ENCODE measurements at places on chromosomes 16 and 17.

GRCh38 chr16:47519546-47519945, 58.4 kb downstream of the PHKB start:
- DNase-seq = no peak

DNA sequence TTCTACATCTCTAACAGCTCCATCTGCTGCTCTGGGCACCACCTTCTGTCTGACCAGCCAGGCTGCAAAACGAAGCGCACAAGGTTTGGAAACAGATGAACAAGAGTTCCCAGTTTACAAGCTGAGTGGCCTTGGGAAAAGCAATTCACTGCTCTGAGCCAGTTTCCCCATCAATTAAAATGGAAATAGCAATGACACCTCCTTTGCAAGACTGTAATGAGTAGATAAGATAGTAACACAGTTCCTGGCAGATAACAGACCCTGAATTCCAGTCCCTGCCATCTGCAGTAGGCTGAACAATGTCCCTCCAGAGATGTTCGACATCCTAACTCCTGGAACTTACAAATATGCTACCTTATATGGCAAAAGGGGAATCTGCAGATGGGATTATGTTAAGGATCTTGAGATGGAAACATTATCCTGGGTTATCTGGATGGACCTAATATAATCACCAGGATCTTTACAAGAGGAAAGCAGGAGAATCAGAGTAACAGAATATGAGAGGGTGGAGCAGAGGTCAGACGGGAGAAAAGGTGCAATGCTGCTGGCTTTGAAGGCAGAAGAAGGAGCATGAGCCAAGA, 27.9 kb downstream of the CPPED1 start:
- no peak for DNase-seq

DNA sequence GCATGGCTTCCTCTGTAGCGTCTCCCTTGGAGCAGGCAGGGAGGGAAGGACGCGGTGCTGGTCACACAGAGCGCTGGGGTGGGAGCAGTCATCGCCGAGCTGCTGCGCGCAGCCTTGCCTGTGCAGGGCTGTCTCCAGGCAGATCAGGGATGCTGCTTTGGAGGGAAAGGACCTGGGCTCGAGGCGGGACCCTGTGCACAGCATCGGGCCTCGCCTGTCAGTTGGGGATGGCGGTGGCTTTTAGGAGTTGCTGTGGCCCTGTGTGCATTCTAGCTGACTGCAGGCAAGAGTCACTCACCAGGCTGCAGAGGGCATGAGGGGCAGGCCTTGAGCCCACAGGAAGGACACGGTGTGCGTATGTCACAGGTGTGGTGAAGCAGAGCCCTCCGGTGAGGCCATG, 10.1 kb downstream of the ACSF3 start:
- no peak for DNase-seq

GRCh38 chr17:57136355-57136754, 51.3 kb downstream of the AKAP1 start:
- no peak for DNase-seq

DNA sequence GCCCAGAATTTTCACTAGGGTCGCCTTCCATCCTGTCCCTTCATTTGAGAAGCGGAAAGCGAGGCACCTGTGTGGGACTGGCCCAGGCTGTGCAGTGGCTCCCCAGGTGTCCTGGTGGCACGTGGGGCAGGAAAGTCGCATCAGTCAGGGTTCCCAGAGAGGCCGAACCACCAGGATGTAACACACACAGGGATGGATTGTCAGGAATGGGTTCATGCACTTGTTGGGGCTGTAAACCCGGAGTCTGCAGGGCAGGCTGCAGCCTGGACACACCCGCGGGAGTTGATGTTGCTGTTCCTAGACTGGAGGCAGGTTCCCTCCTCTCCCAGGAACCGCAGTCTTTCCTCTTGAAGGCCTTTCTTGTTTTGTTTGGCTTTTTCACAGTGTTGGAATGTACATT, 30.7 kb upstream of the RPTOR start:
- peak; percentile 6 for DNase-seq

GRCh38 chr16:84725481-84726078, 25.8 kb downstream of the USP10 start:
- DNase-seq = no peak

GRCh38 chr17:41434415-41434814, 6.4 kb downstream of the KRT38 start:
- no peak for DNase-seq

DNA sequence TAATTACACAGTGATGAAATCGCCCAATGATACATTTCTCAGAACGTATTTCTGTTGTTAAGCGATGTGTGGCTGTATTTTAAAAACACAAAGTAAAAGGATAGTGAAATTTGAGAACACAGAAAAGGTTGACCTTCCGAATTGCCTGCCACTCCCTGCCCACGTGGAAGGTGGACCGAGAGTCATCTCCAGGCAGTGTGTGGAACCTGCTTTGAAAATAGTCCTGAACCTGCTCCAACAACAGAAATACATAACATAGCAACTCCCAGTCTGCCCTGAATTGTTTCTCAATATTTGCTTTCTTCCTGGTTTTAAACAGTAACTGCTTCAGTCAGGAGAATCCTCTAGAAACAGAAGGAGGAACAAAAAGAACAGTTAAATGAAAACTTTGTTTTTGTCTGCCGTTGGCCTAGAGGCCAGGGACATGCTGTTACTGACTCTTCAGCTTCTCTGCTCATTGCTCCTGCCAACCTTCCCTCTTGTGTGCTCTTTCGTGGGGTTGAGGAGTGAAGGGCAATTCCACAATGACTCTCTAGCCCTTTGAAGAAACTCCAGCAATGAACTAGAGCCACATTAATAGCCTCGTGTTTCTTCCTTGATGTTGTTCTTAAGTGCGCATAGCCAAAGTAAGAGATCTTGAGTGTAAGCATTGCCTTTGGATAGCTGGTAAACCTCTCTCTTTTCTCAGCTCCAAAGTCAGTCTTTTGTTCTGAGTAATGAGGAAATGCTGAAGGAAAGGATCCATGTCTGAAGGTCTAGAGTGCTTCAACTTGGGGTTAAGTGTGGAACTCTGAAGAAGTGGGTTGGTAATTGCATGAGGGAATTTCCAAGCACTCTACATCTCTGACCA, 452.5 kb upstream of the CCL2 start:
- DNase-seq = no peak

DNA sequence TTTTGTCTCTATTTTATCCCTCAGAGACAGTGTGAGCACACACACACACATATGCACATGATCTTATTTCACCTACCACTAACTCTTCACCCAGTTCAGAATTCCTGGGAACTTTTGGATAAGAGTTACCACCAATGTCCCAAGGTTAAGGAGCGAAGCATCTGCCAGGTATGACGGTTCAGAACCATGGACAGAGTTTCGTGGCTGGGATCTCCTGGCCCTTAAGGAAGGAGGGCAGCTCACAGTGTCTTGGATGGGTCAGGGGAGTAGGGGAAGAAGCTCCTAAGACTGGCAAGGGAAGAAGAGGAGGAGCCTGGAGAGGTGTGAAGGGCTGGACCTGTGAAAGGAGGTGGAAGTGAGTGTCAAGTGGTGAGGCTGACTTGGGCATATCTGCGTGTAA, 23.0 kb upstream of the TMEM132E start:
- peak; percentile 1 for DNase-seq

GRCh38 chr17:30379303-30379902, 676 bp downstream of the CPD start:
- no peak for DNase-seq

DNA sequence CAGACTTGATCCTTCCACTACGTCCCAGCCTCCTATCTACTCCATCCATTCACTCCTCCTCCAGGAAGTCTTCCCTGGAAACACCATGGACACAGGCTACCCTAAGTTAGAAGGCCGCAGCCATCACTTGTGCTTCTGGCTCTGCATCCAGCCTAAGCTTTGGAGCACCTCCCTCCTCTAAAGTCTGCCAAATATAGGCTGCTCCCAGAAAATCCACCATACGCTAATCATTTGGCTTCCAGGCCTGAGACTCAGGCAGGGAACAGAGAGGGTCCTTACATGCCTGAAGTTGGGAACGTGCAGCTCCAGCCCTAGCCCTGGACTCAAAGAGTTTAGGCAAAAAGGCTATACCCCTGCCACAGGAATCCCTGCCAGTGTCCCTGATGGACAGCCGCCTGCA, 6.7 kb downstream of the PCGF2 start:
- no peak for DNase-seq

GRCh38 chr16:2520784-2521531, 787 bp downstream of the AMDHD2 start:
- DNase-seq = peak; percentile 27

DNA sequence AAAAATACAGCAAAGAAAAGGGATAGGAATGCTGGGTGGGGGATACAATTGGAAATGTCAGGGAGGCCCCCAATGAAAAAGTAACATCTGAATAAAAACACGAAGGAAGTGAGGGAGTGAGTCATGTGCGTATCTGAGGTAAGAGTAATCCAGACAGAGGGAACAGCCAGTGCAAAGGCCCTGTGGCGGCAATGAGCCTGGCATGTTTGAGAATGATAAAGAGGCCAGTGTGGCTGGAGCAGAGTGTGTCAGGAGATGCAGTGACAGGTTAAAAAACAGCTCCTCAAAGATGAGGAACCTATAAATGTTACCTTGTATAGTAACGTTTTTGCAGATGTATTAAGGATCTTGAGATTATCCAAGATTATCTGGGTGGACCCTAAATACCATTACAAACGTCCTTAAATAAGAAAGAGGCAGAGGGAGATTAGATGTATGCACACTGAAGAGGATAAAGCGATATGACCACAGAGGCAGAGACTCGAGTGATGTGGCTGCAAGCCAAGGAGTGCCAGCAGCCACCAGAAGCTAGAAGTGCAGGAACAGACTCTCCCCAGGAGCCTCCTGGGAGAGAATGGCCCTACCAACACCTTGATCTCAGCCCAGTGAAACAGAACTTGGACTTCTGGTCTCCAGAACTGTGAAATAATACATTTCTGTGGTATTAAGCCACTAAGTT, 17.8 kb upstream of the SLC35B1 start:
- no peak for DNase-seq

GRCh38 chr17:44931376-44931775, 16.1 kb upstream of the GFAP start:
- no peak for DNase-seq
